Natural killer cell (primary cell): ENCODE measurements at places on chromosomes 7 and 10.

DNA sequence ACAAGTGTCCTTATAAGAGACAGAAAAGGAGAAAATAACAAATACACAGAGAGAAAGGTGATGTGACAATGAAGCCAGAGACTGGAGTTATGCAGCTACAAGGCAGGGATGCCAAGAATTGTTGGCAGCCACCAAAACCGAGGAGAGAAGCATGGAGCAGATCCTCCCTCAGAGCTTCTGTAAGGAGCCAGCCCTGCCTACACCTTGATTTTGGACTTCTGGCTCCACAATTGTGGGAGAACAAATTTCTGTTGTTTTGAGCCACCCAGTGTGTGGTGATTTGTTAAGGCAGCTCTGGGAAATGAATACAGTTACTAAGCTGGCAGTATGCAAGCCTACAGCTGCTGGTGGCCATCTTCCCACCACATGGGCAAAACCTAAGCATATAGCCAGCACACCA lies 163.6 kb downstream of the GRM8 start:
- no peak for DNase-seq

- no peak for DNase-seq
Measured at GRCh38 chr7:22841954-22842353, 19.3 kb upstream of the TOMM7 start.

DNA sequence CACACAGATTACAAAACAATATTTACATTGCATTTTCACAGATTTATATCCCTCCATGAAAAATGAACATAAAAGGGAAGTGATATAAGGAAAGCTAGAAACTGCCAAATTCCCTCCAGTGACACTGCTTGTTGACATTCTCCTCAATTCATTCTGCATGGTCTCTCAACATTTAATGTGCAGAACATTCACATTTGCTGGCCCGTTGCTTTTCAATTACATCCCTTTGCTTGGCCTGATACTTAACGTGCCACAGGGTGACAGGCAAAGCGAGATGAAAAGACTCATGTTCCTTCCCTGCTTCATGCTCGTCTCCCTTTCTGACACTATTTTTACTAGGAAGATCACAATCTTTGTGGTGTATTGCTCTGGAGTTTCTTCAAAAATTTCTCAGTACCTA lies 1019.7 kb upstream of the LRRN3 start:
- DNase-seq, result no peak

GRCh38 chr10:29081951-29082685 lies 206.8 kb upstream of the LYZL1 start:
- DNase-seq, result no peak

DNA sequence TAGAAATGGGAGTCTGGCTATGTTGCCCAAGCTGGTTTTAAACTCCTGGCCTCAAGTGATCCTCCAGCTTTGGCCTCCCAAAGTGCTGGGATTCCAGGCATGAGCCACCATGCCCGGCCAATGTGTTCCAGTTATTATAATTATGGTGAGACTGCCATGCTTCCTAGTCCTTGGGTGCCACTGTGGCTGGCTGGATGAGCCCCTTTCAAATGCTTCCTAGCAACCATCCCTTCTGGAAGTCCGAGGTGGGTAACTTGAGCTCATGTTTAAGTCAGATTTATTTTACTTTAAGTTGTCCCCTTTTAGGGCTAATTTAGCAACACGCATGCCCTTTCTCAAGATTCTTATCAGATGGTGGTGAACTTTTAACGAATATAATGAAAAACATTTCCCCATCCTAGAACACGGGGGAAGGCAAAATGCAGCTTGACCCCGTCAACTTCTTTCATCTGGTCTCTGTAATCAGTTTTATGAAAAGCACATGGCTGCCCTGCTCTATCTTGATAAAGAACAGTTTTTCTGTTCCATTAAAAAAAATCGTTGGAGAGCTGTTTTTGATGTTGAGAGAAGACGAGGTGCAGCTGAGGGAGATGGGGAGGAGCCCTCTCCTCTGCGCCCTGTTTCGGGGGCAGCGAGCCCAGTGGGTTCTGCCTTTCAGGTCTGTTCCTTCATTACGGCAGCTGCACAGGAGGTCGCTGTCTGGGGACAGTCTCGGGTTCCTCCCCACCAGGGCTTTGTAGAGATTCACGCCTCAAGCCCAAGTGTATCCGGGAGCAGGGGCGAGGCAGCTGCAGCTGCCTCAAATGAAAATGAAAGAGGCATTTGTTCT lies 61.0 kb upstream of the MKI67 start:
- peak; percentile 21 for DNase-seq

- DNase-seq, result no peak
Measured at GRCh38 chr7:55965805-55966421, 1.5 kb downstream of the NIPSNAP2 start.

- DNase-seq, result no peak
Measured at GRCh38 chr10:10613656-10614244, 403.9 kb upstream of the CELF2 start.

DNA sequence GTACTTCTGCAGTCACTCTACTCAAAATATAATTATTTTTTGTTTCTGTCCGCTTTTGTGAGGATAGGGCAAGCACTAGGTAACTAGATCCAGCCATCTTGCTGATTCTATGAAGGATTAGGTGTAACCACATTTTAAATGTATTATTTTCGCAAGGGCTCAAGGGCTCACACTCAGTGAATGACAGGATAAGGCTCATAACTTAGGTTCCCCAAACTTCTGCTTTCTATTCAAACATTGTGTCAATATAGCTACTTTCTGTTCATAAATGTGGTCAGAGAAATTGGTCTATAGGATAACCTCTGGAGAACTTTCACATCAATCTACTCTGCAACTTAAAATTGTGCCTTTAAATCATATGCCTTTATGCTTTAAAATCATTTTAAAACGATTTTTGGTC lies 1141.2 kb downstream of the SORCS1 start:
- DNase-seq, result no peak
